ENCODE measurements at places on chromosomes 11 and 22.

DNA sequence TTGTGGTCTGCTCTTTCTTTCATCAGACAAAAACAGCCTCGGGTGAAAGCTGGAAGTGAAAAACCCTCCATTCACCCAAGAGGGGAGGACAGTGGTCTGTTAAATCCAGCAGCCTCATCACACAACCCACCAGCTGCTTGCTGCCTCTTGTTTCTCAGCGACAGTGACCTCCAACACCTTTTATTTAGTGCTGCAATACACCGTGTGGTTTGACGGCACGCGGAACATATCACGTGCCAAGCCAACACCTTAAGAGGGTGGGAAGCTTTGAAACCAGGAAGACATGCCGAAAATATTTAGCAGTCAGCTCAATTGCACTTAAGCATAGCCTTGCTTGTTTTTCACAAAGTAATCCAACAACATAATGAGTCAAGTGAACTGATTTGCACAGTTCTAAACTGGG, 39.8 kb upstream of the POGLUT3 start:
- DNase-seq: no peak

GRCh38 chr11:85955531-85955930, 100.3 kb downstream of the CCDC83 start:
- DNase-seq: no peak

GRCh38 chr11:130269326-130269943, 45.3 kb downstream of the ZBTB44 start:
- no peak for DNase-seq

DNA sequence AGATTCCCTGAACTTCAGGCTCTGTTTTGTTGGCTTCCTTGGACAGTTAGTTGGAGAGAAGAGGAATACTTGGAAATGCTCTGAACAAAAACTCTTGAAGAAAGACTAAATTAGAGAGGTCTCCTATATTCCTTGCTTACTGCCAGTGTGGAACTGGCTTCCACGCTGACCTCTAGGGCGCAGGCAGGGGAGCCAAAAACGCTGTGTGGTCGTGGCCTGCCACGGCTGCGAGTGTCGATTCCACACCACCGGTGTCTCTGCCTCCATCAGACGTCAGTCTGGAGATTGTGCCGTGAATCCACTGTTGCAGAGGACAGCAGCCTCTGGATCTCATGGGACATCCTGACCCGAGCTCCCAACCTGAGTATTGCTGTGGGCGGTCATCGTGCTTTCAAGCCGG, 37.5 kb upstream of the RAB1B start:
- no peak for DNase-seq

- no peak for DNase-seq
Observed at GRCh38 chr11:134997652-134998320, 585.7 kb upstream of the B3GAT1 start.

- DNase-seq: no peak
Observed at GRCh38 chr22:43296276-43296902, 46.8 kb downstream of the SCUBE1 start.

- DNase-seq: no peak
Observed at GRCh38 chr11:59558270-59558643, 46.9 kb downstream of the OR4D9 start.

GRCh38 chr11:73585834-73586575, 11.9 kb downstream of the FAM168A start:
- DNase-seq: no peak

GRCh38 chr22:36610056-36610455, 81.1 kb upstream of the EIF3D start:
- DNase-seq: no peak

- DNase-seq: no peak
Observed at GRCh38 chr22:33796494-33796893, 123.8 kb downstream of the LARGE1 start.

- DNase-seq: peak; percentile 31
Observed at GRCh38 chr11:36540998-36541397, 26.8 kb upstream of the RAG1 start.

GRCh38 chr11:74283580-74284180, 27.8 kb downstream of the P4HA3 start:
- no peak for DNase-seq

DNA sequence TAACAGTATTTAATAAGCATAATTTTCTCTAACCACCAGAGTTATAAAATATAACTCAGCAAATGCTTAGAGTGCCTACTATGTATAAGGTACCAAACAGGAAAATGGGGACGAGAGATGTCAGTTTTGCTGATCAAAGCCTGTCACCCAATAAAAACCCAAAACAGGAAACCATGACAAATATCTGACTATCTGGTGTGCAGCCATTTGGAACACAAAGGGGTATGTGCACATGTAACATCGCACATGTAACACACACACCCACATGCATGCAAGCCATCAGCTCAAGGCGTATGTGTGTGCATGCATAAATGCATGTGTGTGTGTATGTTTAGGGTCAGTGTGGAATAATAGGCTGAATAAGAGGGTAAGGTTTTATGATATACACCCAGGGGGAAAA, 64.2 kb downstream of the PRR5L start:
- no peak for DNase-seq

DNA sequence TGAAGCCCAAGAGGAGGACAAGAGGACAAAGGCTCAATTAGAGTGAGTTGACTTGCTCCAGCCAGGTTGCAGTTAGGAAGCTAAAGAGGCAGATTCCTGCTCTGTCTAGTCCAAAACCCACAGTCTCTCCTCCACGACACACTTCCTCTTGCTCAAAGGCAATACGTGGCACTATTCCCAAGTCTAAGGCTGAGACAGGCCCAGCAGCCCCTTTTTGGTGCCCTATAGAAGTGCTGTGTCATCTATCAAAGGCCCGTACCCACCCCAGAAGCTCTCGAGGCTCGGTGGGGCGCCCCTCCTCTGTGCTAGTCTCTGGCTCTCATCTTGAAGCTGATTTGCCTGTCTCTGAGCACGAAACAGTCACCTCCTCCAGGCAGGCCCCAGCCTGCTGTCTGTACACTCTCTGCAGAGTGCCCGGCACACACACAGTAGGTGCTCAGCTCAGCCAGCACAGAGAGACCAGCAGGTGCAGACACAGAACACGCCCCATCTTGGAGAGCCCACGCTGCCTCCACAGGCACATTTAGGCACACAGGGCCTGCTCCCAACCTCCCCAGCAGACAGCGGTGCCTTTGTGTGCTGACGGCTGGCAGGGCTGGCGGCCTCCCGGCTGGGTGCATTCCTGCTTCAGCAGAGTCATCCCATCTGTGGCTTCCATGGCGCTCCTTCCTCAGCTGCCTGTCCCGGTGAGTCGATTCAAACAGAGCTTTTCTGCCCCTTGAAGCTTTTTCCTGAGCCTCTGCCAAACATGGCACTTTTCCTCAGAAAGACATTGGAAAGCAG, 52.8 kb downstream of the MYH9 start:
- no peak for DNase-seq

DNA sequence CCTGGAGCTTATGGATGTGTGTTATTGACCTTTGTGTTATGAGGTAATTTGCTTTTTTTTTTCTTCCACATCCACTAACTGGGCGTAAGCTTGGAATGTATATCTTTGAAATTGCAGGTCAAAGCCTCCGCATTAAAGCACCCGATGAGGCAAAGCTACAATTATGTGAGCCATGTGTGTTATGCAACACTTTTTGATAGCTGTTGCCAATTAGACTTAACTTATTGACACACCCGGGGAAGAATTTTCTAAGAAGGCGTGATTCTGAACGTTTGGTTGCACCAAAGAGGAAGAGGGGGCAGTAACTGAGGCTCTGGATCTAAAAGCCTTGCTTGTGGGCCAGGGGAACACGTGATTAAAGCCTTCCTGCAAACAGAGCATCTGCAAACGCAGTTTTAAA, 610 bp upstream of the TEX12 start:
- DNase-seq: no peak

- DNase-seq: no peak
Observed at GRCh38 chr22:39236321-39237317, 8.2 kb downstream of the PDGFB start.

GRCh38 chr11:79762279-79762921, 321.6 kb upstream of the TENM4 start:
- no peak for DNase-seq

DNA sequence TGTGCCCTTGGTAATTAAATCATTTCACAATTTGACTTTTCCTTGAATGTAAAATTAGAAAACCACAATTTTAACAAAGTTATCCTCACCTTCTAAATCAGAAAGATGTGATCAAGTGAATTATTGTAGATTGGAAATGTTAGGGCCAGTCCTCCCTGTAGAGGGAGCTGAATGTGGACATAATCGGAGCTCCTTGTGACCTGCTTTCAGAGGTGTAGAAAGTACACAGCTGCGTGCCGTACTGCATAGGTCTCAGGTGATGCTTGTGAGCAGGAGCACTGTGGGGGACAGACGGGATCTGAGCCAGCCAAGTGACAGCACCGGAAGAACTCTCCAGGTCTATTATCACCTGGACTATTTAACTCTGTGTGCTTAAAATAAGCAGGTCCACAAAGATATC, 338.0 kb downstream of the AASDHPPT start:
- no peak for DNase-seq

DNA sequence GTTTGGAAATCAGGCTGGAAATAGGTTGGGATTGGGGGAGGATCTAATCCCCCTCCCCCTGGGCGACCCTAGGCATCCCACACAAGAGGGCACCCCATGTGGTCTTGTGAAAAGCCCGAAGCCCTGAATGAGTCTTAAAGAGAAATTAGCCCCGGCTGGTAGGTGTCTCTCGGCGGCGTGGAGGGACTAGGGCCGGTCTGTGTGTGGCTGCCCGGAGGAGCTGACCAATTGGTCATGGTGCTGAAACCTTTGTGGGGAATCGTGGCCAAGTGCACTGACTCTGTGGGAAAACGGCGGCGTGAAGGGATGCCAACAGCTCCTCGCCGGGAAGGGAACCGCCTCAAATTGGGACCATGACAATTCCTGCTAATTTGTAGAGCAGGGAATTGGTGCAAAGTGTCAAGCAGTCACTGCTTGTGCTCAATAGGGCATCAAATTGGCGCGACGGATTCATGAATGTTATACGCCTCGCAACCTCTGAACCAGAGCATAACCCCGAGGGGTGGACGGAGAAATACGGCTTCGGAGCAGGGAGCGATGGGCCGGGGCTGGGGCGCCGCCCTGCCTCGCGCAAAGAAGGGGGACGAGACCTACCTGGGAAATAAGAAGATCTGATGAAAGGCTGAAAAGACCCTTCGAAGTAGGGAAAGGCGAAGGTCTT, 1.5 kb downstream of the DBX1 start:
- DNase-seq: no peak

- no peak for DNase-seq
Observed at GRCh38 chr22:32204040-32204855, 625 bp downstream of the RFPL2 start.

DNA sequence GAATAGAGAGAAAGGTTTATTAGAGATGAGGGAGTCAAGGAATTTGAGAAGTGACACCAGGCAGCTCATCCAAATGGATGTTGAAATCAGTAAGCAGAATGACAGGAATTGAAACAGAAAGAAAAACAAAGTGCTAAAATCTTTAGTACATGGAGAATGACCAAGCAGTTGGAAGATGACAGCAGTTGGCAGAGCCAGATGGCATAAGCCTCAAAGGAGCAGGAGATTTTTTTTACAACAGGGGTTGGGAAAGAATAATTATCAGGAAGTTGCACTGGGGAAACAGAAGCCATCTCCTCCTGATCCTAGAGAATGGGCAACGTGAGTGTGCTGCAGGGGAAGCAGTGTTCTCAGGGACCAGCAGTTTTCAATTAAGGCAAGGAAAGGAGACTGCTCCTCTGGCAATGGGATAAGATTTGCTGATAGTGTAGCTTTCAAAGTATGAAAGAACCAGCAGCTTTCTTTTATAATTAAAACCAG, 28.9 kb downstream of the RAB39A start:
- no peak for DNase-seq

DNA sequence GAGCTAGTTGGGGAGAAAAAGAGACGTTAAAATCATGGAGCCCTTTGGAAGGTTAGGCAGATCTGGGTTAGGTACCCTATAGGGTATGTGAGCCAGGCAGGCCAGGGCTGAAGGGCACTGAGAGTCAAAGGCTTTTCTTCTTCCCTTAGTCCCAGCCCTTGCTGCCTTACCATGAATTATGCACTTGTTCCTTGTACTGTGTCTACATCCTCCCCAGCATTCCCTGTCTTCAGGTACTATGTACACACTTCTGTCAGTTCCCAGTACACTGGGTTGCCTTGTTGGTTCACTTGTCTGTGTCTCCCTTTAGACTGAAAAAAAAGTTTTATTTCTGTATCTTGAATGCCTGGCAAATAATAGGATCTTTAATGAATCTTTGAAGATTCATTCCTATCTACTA, 16.9 kb downstream of the RNF185 start:
- DNase-seq: no peak

DNA sequence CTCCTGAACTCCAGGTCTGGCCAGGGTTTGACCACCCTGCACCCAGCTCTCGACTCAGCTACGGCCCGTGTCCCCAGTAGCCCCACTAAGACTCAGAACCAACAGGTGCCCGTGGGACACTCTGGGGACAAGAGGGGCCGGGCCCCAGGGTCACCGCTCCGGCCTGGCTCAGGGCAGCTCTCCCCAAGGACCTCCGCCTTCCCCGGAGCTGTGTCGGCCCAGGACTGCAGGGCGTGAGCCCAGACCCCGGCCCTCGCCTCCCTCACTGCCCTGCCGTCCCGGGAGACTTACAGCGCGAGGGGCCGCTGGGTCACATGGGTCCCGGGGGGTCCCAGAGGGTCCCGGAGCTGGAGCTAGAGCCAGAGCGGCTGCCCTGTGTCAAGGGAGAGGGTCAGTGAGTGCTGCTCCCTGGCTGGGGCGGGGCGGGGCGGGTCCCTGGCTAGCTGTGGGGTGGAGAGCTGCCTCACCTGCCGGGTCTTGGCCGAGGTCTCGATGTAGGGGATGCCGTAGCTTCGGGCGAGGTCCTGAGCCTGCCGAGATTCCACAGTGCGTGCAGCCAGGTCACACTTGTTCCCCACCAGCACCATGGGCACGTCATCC, 2.3 kb downstream of the HRAS start:
- DNase-seq: no peak

DNA sequence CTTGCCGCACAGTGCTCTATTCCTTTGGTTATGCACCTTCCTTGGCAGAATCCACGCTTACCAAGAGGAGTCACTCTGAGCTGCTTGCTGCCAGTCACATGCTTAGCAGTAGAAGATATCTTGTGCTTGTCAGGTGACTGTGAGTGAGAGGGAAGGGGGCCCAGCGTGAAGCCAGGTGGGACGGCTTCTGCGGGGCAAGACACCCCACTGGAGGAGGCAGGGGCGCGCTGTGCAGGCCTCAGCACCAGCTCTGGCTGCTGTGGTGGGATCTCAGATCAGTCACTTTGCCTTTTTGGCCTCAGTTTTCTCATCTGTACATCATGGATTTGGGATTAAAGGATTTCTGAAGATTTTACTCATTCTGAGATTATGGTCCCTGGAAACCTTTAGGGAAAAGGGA, 63.9 kb upstream of the B3GAT1 start:
- DNase-seq: no peak

DNA sequence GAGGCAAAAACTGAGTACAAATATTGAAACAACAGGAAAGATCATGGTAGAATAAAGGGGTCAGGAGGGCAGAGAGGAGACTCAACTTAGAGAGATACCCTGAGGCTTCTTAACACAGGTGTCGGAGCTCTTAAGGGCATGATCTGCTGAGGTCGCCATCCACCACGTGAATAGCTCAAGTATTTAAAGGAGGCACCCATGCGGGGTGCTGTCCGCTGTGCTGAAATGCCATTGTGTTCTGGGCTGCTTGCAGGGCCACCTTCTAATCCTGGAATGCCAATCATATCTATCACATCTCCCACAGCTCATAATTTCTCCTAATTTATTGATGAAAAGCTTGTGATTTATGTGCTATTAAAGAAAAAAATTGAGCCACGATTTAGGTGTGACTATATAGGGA, 90.2 kb downstream of the SEZ6L start:
- no peak for DNase-seq

GRCh38 chr22:43273902-43274484, 69.2 kb downstream of the SCUBE1 start:
- DNase-seq: peak; percentile 29

GRCh38 chr11:71326328-71326940, 74.1 kb upstream of the SHANK2 start:
- no peak for DNase-seq
